ENCODE measurements at places on chromosomes 3 and 15.

GRCh38 chr15:60682115-60682514 is 203.2 kb upstream of the ICE2 start:
- no peak for DNase-seq

- no peak for DNase-seq
These were observed 35.0 kb downstream of the CIP2A start for GRCh38 chr3:108554229-108554628.

DNA sequence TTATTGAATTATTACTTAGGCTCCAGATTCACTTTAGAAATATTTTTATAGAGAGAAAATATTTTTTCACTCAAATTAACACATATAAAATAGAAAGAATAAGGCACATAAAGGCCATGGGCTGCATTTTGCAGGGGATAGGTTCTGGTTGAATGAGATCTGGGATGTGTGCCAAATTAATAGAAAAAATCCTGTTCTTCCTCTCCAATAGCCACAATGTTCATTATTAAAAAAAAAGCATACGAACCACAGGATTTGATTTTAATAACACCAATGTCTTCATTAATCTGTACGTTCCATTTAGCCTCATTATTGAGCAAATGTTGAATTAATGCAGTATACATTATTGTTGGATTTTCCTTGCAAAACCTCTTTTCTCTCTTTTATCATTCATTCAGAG is 622.8 kb upstream of the AGTR1 start:
- no peak for DNase-seq

DNA sequence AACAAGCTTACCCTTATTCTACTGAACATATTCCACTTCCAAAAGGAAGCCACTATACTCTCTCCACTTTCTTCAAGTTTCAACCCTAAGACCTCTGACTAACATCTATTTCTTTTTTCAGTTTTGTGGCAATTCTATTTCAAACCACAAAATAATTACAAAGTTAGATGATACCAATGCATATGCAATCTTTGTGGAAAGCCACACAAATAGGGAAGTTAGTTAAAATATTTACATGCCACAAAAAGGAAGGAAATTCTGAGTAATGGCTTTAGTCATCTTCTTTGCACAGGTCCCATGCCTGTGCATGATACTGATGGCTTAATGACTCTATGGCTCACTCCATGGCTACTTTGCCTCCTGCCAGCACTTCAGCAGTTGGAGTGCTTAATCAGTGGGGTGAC is 57.0 kb upstream of the MCTP2 start:
- no peak for DNase-seq

GRCh38 chr3:68017069-68017468 is 362.7 kb upstream of the SUCLG2 start:
- no peak for DNase-seq

DNA sequence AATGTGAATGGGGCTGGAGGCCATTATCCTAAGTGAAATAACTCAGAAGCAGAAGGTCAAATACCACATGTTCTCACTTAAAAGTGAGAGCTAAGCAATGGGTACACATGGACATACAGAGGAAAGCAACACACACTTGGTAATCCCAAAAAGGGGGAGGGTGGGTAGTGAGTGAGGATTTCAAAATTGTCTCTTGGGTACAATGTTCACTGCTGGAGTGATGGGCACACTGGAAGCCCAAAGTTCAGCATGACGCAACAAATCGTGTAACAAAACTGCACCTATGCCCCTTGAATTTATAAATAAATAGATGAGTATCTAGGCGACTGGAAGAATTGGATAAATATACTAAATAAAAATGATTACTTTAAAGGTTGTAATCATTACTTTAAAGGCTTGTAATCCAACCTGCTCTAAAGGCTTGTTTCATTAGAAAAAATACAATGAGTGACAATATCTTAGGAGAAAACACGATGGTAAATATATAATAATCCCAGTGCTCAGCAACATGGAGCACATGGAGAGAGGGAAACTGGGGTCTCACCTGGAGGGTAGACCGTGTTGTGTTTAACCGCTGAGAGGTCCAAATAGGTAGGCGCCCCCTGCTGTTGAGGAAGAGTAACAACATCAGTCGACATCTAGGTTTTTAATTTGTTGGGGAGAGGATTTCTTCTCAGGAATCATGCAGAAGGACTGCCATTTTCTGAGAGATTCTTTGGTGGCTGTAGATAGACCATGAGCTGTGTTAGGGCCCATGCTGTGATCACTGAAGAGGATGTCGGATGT is 78.5 kb upstream of the ROBO1 start:
- no peak for DNase-seq

GRCh38 chr15:80953001-80953952 is 36.3 kb downstream of the MESD start:
- DNase-seq: no peak

Measured in midbrain (tissue), 1 donor.